ENCODE measurements at places on chromosomes 16 and 17.

DNA sequence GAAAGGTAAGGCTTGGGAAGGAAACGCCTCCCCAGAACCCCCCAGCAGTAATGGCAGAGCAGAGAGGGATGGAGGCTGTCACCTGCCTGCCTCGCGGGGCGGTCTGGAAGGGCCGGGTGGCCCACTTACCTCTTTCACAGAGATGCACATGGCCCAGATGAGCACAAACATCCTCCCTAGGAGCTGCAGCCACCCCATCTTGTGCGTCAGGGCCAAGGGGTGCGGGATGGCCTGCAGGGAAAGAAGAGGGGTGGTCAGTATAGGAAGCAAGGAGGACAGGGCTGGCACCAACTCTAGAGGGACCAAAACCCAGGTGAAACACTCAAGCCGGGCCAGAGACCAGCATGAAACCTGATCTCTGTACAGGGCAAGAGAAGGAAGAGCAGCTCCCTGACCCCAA, 29.7 kb downstream of the TRPV3 start:
- no peak for DNase-seq

DNA sequence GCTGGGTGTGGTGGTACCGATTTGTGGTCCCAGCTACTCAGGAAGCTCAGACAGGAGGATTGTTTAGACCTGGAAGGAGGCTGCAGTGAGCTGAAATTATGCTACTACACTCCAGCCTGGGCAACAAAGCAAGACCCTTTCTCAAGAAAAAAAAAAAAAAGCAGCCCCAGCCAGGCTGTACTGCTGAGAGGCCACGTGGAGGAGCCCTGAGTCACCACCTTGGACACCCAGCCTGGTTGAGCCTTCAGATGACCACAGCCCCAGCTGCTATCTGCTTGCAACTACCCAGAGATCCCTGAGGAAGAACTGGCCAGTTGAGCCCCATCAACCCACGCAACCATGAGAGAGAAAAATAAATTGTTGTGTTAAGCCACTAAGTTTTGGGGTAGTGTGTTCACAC, 23.6 kb upstream of the GPRC5C start:
- DNase-seq: no peak

GRCh38 chr17:76667491-76667755, 23.9 kb upstream of the ST6GALNAC1 start:
- DNase-seq: no peak

DNA sequence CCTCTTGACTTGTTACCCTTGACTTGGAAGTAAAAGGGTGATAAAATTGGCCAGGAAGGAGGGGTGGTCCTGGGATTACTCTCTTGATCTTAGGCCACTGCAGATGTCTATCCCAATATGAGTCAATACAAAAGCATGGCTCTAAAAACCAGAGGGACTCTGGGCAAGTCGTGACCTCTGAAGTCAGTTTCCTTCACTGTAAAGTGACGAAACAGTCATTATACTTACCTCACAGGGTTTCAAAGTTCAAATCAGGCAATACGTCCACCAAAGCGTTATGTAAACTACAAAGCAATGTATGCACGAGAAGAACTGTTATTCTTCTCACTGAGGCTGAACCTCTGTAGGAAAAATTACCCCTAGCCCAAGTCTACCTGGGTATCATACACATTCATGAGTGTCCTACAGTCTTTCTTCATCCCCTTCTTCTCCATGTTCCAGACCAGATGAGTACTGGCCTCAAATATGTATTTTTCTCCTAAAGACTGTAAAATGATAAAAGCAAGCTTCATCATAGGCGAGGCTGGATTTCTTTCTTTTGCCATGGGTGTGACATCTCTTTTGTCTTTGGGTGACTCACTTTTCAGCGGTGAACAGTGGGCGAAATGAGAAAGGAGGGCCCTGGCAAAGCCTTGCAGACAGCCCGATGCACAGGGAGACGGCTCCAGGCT, 34.5 kb upstream of the CLEC18B start:
- DNase-seq: no peak

GRCh38 chr17:45363498-45363897, 46.7 kb upstream of the MAP3K14 start:
- no peak for DNase-seq

DNA sequence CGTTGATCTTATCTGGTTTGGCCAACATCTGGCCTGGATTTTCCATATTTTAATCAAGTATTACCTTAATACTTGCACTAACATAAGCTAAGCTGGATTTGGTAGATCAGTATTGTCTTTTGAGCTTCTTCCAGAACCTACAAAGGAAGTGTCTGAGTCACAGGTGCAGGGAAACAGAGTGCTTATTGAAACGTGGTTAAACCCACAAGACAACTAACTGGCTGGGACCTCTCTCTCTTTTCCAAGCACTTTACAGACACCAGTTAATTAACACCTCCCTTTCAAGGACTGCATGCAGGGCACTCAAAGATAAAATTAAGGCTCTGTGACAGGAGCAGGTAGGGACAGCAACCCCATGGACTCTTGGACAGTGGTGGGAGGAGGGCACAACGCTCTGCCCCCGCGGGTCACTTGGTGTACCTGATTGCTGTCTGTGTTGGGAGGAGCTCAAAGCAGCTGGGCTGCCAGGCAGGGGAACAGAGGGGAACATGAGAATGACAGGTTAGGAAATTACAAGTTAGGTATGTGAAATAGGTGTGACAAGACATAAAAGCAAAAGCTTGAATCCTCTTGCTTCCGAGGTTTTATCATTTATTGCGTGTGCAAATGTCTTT, 133.7 kb upstream of the MON1B start:
- DNase-seq: no peak

DNA sequence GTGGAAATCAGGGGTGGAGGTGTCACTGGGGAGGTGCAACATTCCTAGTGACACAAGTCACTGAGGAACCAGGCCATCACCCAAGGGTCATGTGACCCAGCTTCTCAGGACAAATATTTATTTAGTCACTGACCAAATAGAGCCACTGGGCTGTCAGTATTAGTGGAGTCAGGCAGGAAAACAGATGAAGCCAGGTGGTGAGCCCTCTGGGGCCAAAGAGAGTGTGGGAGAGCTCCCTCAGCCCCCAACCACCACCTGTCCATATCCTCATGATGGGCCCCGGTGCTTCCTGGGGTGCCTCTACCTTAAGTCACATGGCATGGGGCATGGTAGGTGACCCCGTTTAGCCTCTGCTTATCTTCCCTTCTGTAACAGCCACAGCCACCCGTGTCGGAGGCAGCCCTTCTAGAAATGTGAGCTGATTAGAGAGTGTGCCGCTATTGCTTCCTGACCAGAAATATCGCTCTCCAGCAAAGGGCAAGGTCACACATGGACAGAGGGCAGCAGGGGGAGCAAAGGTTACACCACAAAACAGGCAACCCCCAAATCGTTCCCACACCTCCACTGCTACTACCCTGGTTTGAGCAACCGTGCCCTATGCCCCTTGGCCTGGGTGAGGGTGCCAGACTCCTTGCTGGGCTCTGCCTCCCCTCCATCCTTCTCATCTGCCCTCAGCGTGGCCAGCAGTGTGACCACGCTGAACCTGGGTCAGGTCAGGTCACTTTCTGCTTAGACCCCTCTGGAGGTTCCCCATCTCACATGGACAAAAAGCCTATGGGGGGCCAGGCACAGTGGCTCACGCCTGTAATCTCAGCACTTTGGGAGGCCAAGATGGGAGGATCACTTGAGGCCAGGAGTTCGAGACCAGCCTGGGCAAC, 8.6 kb upstream of the AKTIP start:
- DNase-seq: no peak

- DNase-seq: no peak
Measured at GRCh38 chr16:57261806-57262205, 16.7 kb downstream of the ARL2BP start.
